Amygdala (tissue), 56 donors: ENCODE measurements at places on chromosomes 12 and 14.

GRCh38 chr12:122381021-122381420 lies 41.4 kb downstream of the CLIP1 start:
- DNase-seq, result no peak

DNA sequence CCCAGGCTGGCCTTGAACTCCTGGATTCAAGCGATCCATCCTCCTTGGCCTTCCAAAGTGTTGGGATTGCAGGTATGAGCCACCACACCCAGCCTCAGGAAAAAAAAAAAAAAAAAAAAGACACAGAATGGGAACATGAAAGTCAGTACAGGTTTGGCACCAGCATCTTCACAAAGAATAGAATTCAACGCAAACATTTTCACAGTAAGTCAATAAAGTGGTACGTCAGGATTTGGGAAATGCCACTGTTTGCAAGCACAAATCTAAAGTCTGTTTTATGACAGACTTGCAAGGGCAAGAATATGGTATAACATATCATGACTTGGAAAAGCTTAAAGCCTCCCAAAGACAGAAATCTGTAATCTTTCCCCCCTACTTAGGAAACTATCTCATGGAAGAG lies 34.9 kb upstream of the WDR89 start:
- DNase-seq, result no peak

DNA sequence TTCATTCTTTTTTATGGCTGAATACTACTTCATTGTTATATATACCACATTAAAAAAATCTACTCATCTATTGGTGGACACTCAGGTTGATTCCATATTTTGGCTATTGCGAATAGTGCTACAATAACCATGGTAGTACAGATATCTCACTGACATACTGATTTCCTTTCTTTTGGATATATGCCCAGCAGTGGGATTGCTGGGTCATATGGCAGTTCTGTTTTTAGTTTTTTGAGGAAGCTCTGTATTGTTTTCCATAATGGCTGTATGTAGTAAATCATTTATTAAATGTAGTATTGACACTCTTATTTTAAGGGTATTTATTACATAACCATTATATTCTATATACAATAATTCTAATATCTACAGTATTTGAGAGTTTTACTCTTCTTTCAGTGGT lies 43.7 kb downstream of the PTCSC3 start:
- DNase-seq, result no peak

- no peak for DNase-seq
These were observed 18.2 kb downstream of the PNMA1 start for GRCh38 chr14:73695997-73696396.

GRCh38 chr12:111585690-111586089 lies 13.4 kb downstream of the ATXN2 start:
- DNase-seq, result no peak
